T-cell (primary cell): ENCODE measurements at places on chromosomes 5 and 9. TPM values are rescaled to one million over a fixed set of nuclear protein-coding genes. Genes with fewer than 3 reads are reported as not detected.

DNA sequence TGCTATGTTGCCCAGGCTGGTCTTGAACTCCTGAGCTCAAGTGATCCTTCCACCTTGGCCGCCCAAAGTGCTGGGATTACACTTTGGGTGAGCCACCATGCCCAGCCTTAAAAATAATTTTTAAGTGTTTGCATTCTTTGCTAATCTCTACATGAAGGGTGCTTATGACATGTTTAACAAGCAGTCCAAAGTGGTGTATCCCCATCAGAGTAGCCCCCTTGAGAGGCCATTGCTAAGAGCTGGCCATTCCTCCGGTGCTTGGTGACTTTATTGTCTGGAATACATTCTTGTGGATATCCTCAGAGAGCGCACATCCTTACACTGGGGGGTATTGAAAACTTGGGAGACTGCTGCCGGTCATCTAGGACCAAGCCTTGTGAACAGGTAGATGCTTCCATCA, 395.4 kb downstream of the KDM4C start:
- no peaks in the 10 kb centered on the region for H3K27me3 ChIP-seq
- no peak for DNase-seq

Gene TCF7
- 626 TPM for total RNA-seq

Gene MYOT
- total RNA-seq, result not detected

- no peak for DNase-seq
- peaks cover 20% of the 10 kb centered on the region for H3K27me3 ChIP-seq
Observed at GRCh38 chr9:133986774-133987445, 5.2 kb downstream of the VAV2 start.
